ENCODE measurements at places on chromosomes 3 and 15. TPM values are rescaled to one million over a fixed set of nuclear protein-coding genes. Genes with fewer than 3 reads are reported as not detected.

DNA sequence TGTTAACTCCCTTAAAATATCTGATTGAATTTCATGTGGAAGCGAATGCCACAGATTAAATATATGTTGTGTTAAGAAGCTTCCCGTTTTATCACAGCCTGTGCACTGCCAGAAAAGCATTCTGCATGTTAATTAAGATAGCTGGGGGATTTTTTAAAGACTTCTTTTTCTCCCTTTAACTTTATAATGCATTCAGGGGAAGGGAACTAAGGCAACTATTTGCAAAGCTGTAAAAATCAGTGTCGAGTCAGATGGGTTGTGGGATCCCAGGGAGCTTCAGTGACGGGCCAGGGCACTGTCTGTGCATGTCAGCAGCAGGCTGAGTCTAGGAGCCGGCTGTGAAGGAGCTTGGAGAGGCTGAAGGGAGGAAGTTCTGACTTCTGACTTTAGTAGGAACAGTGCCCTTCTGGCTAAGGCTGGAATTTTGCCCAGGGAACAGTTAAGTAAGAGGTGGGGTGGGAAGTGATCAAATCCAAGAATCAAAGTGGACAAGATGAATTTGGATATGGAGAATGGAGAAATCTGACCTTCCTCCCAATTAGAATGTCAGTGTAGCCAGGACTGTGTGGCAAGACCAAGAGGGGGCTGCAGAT is 77.7 kb downstream of the ABHD5 start:
- no peaks in the 10 kb centered on the region for H3K27me3 ChIP-seq
- H3K4me1 ChIP-seq: peaks cover 22% of the 10 kb centered on the region
- H3K4me3 ChIP-seq: no peak overlapping the region
- H3K36me3 ChIP-seq: no peaks in the 10 kb centered on the region
- H3K27ac ChIP-seq: no peak overlapping the region
- no peak for DNase-seq

GRCh38 chr3:99418709-99419108 is 219.7 kb upstream of the COL8A1 start:
- no peaks in the 10 kb centered on the region for H3K4me1 ChIP-seq
- no peaks in the 10 kb centered on the region for H3K27me3 ChIP-seq
- H3K27ac ChIP-seq: no peak overlapping the region
- no peak overlapping the region for H3K4me3 ChIP-seq
- H3K36me3 ChIP-seq: no peaks in the 10 kb centered on the region

The CRABP1 gene
- not detected for polyA plus RNA-seq

The PLA2G4D gene
- not detected for polyA plus RNA-seq

DNA sequence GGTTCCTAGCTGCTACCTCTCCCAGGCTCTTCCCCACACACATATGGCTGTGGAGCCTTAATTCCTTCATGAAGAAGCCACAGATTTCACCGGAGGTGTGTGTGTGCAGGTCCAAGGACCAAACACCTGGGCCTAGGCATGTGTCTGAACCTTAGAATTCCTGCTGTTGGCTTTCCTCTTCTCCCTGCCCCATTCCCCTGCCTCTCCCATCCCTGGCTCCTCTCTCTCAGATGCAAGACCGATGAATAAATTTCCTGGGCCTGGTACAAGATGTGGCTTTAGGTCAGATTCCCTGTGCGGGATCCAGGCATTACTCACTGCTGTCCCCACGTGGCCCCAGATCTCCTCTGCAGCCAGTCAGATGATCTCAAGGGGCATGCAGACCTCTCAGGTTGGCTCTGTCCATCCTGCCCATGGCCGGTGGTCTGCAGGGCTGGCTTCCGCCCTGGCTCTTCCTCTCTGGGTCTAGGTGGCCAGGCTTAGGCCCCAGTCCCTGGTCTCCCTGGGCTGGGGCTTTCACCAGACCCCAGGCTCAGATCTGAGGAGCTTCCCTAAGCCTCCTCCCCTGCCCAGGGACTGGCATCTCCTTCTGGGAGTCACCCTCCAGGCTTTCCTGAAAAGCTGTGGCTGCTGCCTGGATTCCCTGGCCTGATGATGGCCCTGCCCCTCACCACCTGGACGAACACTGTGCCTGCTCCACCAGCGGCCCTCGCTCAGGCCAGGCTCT is 20.5 kb downstream of the CCR9 start:
- H3K36me3 ChIP-seq: no peaks in the 10 kb centered on the region
- DNase-seq: no peak
- H3K4me3 ChIP-seq: no peak overlapping the region
- no peaks in the 10 kb centered on the region for H3K4me1 ChIP-seq
- H3K27me3 ChIP-seq: no peaks in the 10 kb centered on the region

The CP gene
- polyA plus RNA-seq: not detected

The GOLGA6D gene
- not detected for polyA plus RNA-seq

The THAP10 gene
- 0.20 TPM for polyA plus RNA-seq

GRCh38 chr15:42355291-42355690 is 4.0 kb upstream of the CAPN3 start:
- peaks cover 77% of the 10 kb centered on the region for H3K36me3 ChIP-seq
- no peak overlapping the region for H3K27ac ChIP-seq
- no peak for DNase-seq

DNA sequence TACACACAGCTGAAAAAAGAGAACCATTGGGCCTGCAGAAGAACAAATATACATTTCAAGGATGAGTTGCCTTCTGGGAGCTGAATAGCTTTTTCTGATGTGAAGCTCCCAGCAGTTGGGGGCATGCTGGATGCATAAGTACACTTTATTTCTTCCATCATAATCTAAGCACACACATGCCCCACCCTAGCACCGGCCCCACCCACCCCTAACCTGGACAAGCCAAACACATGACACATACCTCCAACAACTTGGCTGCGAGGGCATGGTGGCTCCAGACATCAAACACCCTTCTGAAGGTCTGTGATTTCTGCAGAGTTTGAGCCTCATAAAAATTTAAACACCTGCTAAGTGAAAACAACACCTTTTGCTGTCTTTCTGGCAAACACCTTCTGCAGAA is 307.2 kb upstream of the TRIM42 start:
- no peak overlapping the region for H3K4me3 ChIP-seq
- no peaks in the 10 kb centered on the region for H3K4me1 ChIP-seq
- no peak overlapping the region for H3K27ac ChIP-seq
- no peak for DNase-seq

The MESD gene
- 4.2 TPM for polyA plus RNA-seq

DNA sequence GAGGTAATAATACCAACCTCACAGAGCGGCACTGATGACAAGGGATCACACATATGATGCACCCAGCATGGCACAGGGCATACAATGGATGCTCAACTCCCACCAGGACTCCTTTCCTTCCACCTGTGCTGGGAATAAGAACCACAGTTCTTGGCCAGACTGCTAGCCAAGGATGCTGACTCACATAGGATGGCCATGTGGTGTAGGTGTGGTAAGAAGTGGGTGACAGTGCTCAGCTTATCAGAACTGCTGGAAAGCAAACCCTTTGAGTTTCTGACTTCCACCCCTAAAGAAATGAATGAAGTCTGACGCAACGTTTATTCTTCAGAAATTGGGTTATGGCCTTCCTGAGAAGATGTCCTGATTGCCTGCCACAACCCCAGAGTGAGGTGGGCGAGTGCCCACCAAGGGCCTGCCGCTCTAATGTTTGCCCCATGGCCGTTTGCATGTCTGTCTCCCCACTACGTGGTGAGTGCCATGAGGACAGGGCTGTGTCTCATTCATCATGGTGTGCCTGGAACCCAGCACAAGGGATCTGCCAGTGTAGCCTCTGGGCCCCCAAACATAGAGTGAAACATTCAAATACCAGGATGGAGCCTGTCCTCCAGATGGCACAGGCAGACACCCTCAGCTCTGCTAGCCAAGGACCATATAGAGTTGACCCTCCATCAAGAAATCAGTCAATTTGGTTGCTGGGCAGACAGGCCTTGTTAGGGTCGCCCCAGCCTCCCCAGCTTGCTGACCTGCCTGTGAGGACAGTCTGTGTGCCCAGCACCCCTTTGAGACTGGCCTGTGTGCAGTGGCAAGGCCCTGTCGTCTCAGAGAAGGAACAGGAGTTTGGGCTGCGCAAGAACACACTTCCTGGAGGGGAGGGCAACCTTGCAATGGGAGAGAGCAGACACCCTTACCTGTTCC is 57.6 kb upstream of the SLCO2A1 start:
- no peaks in the 10 kb centered on the region for H3K4me1 ChIP-seq
- H3K36me3 ChIP-seq: no peaks in the 10 kb centered on the region
- no peak overlapping the region for H3K27ac ChIP-seq
- no peaks in the 10 kb centered on the region for H3K27me3 ChIP-seq
- H3K4me3 ChIP-seq: no peak overlapping the region
- DNase-seq: no peak

Measured in CD14-positive monocyte (primary cell).